CD4-positive, alpha-beta T cell treated with Interleukin-10 for 1 hour (primary cell): ENCODE measurements at places on chromosomes 1 and 21.

DNA sequence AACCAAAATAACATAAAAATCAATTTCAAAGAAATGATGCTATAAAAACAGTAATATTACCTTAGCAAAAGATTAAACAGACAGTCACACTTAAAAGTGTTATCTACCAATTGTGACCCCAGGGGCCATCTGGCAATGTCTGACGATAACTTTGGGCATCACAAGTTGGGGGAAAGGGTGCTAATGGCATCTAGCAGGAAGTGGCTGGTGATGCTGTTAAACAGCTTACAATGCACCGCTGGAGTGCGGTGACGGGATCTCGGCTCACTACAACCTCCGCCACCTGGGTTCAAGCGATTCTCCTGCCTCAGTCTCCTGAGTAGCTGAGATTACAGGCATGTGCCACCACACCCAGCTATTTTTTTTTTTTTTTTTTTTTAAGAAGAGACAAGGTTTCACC is 27.6 kb downstream of the NUP133 start:
- no peak for DNase-seq

DNA sequence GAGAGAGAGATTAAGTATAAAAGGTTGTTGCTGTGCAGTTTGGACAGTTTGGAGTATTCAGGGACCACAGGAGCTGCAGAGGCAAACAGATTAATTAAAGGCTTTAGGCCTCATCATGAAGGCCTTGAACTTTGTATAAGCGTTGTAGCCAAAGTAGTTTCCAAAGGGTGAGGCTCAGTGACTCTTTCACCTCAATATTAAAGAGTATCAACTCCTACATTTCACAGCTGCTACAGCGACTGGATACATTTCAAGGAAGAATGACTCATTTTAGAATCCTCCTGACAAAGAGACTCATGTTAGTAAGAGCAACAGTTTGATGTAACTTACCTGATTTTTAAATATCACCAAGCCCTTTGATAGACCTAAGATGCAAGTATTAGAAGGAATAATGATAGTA is 355.5 kb downstream of the HLX start:
- DNase-seq = no peak

GRCh38 chr1:19436716-19437476 is 48.4 kb downstream of the CAPZB start:
- DNase-seq = no peak

DNA sequence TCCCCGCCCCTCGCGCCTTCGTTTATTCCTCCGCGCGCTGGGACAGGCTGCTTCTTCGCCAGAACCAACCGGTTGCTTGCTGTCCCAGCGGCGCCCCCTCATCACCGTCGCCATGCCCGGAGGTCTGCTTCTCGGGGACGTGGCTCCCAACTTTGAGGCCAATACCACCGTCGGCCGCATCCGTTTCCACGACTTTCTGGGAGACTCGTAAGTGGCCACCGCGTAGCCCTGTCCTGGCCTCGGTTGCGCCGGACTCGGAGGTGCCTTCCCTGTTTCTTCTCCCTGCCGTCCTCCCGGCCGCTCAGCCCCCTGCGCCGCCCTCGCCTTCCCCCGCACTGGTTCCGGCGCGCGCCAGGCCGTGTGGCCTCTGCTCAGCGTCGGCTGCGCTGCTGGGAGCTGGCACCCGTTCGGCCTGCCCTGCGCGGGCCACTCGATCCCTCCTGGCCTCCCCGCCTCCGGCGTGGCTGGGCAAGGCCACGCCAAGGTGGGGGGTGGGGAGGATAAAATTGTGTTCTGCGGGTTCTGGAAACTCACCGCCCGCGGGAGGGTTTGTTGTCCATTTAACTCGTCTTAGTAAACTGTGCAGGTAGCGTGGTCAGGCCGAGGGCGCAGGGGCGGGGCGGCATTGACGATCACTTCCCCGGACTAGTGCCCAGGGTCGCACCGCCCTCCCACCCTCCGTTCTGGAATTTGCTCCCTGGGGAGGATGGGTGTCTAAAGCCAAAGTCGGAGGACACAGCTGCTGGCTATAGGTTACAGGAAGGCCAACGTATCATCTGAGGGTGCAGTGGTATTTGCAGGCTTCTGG is at the start of gene PRDX6:
Gene PRDX6 (plus strand): TSS at position 50 of the 808 bp plus-strand sequence. CDS start 63 bp downstream, at position 113.
- DNase-seq = no peak

DNA sequence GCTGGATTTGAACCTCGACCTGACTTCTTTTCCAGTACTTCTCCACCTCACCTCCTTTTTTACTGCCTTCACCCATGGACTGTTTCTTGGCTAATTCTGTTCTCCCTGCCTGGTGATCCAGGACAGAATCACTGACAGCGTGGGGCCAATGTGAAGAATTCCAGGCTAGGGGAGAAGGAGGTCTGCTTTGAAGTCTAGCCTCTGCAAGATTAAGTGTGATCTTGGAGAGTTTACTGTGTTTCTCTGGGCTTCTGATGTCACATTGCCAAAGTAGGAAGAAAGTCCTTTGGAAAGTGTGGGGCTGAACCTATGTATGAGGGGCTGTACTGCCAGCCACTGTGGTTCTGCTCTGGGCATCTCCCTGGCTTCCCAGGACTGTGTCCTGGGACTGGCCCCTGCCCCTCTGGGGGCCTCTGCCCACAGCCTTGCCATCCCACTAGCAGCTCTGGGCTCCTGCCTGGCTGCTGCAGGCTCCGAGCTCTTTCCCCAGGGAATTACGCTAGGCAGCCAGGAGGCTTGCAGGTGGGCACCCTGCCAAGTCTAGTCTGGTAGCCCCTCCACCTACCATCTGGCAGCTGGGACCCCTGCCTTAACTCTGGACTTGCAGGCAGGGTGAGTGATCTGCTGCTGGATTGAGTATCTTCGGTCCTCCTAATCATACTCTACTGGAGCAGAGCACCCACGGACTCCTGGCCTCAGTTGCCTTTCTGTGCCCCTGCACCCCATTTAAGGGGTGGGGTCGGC is 52.2 kb downstream of the YARS1 start:
- no peak for DNase-seq

DNA sequence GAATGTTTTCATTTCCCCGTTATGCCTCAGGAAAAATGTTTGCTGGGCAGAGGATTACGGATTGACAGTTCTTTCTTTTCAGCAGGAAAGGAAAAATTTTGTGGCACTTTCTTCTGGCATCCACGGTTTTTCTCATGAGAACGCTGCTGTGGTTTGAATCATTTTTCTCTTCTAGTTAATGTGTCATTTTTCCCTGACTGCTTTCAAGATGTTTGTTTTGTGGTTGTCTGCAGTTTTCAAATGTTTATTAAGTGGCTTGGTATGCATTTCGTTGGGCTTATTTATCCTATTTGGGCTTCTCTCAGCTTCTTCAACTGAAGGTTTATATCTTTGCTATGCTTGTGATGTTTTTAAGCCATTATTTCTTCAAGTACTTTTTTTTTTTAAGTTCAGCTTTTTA is 359.0 kb downstream of the RGS7 start:
- DNase-seq = no peak

GRCh38 chr1:58908561-58909560 is 125.0 kb upstream of the JUN start:
- no peak for DNase-seq

GRCh38 chr1:79745929-79746328 is 739.4 kb upstream of the ADGRL4 start:
- no peak for DNase-seq

DNA sequence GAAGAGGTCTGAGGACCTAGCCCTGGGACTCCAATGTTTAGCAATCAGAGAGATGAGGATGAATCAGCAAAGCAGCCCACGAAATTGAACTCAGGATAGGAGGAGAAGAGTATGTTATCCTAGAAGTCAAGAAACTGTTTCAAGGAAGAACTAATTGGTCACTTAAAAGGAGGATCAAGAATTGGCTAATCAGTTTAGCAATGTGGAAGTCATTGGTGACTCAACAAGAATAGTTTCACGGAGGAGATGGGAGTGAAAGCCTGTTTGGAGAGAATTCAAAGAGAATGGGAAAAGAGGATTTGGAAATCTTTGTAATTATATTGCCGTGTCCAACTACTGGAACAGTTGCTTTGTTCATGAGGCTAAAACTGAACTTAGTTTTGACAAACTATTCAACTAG is 7.4 kb downstream of the HMCN1 start:
- no peak for DNase-seq

DNA sequence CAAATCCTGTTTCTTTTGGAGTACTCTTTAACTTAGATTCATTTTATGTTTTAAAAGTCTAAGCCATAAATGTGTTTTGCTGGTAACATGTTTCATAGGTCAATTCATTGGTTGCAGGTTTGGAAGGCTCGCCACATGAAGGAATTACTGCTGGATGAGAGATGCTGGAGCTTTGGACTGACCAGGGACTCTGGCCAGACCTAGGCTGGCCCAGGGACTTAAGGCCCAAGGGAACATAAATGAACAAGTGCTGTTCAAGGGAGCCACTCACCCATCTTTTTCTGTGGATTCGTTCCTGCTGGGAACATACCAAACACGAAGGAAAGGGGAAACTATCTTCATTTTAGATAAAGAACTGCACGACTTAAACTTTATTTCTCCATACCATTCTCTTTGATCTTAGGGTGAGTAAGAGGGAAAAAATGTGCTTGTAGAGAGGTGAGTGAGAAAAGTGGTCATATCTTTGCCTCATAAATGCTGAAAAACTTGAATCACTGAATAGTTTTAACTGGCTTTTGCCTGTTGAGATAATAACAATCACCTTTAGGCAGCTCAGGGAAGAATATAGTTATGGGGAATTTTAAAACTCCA is 15.3 kb upstream of the SHCBP1L start:
- DNase-seq = no peak

- no peak for DNase-seq
Observed at GRCh38 chr21:41497788-41498187, 10.2 kb downstream of the TMPRSS2 start.

DNA sequence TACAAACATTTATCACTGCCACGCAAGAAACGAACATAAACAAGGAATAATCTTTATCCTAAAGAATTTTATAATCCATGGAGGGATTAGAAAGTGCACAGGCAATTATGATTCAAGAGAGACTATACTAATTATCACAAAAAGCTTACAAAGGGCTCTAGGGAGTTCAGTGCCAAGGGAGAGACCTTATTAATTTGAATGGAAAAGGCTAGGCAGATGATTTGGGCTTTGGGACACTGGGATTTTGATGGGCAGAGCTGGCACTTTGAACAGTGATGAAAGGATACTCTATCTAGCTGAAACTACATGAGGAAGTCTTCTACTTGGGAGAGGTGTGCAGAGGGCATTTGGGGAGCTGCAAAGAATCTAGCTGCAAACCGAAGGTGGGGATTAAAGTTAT is 48.9 kb upstream of the IVNS1ABP start:
- DNase-seq = no peak

GRCh38 chr1:231541842-231542241 is 13.4 kb downstream of the TSNAX start:
- no peak for DNase-seq

GRCh38 chr1:160623227-160623633 is 23.6 kb downstream of the SLAMF1 start:
- DNase-seq = peak; percentile 63

DNA sequence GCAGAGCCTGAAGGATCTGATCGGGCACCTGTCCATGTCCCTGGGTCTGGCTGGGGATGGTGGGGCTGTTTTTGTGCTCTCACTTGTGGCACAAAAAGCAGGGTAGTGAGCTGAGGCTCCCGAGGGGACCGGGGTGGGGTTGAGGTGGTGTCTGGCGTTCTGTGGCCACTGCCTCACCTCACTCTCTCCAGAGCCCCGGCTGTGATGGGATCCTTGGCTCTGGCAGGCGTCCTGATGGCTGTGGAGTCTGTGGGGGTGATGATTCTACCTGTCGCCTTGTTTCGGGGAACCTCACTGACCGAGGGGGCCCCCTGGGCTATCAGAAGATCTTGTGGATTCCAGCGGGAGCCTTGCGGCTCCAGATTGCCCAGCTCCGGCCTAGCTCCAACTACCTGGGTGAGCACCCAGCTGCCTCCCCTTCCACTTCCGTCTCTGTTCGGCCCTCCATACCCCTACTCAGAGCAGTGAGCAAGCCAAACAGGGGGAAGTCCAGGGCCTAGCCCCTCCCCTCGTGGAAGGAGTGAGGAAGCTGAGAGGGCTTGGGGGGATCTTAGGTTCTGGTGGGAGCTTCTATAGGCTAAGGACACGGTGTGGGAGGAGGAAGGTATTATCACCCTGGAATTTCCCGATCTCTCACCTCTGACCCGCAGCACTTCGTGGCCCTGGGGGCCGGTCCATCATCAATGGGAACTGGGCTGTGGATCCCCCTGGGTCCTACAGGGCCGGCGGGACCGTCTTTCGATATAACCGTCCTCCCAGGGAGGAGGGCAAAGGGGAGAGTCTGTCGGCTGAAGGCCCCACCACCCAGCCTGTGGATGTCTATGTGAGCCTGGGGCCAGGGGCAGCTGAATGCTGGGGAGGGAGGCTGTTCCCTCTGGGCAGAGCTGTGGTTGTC is 7.0 kb downstream of the ADAMTSL4 start:
- no peak for DNase-seq

GRCh38 chr1:39453603-39454002 is 37.8 kb upstream of the BMP8A start:
- no peak for DNase-seq

DNA sequence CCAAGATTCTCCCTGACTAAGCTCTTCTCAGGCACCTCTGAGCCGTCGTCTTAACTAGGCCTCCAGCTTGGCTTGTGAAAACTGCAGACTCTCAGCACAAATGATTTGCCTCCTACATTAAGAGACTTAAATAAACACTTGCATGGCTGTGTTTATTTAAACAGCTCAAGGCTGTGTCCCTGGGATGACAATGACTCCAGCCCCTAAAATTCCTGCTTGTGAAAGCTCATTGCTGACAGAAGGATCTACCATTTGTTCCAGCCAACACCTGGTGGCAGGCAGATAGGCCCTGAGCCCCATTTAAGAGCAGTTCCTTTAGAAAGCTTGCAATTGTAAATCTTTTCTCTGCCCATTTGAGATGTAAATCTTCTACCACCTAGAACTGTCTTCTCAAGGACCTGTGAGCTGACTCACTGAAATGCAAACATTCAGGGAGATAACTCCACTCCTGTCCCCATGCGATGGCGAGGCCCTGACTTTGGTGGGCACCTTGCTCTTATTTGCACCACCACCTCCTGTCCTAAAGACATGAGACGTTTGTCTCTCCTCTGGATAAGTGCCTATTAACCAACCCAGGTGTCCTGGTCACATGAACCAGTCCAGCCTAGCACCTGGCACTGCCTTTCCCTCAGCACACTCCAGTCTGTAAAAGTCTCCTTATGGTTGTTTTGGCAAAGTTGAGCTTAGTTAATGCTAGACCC is 15.1 kb upstream of the PCP4 start:
- DNase-seq = no peak

- DNase-seq = no peak
Observed at GRCh38 chr1:208004851-208005250, 93.9 kb upstream of the CD34 start.

- DNase-seq = peak; percentile 38
Observed at GRCh38 chr1:87329526-87330056, 911 bp downstream of the LMO4 start.
